ENCODE measurements at places on chromosomes 3 and 15.

- no peak for DNase-seq
Measured at GRCh38 chr15:26729581-26729980, 43.3 kb downstream of the GABRB3 start.

- no peak for DNase-seq
Measured at GRCh38 chr3:113953677-113954076, 5.9 kb downstream of the ZDHHC23 start.

- no peak for DNase-seq
Measured at GRCh38 chr3:113231391-113231790, 20.0 kb downstream of the BOC start.

- no peak for DNase-seq
Measured at GRCh38 chr3:119751423-119751822, 30.5 kb upstream of the NR1I2 start.

DNA sequence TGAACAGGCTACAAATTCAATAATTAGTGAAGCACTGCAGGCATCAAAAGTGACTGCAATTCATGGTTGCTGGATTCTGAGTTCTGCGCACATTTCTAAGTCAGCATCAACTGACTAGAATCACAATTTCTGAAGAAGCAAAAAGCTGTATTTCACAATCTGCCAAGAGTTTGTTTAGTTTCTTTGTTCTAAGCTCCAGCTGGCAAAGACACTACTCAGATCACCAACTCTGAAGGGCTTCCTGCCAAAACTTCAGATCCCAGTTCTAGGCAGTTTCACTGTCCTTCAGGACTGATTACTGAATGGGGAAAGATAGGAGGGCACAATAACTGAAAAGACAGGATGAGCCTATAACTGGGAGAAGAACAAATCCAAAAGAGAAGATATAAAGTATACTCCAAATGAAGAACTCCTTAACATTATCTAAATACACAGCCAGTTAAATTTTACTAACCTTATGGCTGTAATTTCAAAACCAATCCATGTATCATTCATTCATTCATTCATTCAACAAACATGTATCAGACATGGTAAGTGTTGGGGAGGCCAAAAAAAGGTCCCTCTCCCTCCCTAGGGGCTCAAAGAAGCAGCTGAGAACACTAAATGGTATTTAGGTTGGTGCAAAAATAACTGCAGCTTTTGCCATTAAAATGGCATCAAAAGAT lies 17.1 kb downstream of the TJP1 start:
- no peak for DNase-seq

GRCh38 chr3:181329024-181329423 lies 339.5 kb upstream of the DNAJC19 start:
- no peak for DNase-seq

DNA sequence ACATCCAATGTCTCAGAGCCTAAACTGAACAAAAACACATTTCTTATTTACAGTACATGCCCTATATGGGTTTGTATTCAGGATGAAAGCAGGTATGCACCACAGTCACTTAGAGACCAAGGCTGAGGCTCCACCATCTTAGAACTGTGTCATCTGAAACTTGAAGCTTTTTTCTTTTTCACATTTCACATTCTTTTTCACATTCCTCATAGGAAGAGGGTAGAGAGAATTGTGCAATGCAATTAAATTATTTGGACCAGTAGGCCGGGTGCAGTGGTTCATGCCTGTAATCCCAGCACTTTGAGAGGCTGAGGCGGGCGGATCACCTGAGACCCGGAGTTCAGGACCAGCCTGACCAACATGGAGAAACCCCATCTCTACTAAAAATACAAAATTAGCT lies 591.0 kb downstream of the MECOM start:
- DNase-seq: no peak

DNA sequence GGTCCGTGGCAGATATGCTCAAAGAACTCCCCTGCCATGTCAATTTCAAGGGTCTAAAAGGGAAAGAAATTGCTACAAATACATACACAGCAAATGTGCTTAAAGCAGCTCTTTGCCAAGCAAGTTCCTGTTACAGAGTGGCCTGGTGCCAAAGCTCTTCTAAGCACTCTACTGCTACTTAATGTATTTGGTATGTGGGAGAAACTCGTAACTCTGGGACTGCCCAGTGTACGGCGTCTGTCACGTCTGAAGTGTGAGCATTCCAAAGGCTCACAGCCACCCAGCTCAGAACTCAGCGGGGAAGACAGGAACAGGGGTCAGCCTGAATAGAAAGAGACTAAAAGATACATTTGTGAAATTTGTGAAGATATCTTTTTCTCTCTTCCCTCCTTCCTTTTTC lies 54.6 kb downstream of the RBMS3 start:
- no peak for DNase-seq

DNA sequence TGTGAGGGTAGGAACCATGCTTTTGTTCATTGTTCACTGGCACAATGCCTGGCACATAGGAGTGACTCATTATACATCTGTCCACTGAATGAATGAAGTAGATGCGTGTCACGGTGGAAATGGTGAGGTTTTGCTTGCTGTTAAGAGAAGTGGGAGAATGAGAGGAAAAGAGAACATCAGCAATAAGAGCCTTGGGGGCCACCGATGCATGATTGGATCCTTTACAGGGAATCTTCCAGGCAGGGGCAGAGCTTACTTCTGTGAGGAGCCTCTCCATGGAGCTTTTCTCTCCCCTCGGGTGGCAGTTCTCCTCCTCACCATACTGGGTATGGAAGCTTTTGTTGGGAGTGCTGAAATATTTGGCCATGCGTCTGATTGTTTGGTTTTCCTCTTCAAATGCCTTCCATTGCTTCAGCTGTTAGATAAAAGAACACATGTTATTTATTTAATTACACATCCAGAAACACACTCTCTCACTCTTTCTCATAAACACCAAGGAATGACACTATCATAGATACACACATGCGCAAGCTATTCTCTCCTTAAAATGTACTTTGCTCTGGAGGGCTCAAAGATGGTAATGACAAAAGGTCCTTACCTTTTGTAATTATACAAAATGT lies 78.9 kb upstream of the GSK3B start:
- DNase-seq: no peak

DNA sequence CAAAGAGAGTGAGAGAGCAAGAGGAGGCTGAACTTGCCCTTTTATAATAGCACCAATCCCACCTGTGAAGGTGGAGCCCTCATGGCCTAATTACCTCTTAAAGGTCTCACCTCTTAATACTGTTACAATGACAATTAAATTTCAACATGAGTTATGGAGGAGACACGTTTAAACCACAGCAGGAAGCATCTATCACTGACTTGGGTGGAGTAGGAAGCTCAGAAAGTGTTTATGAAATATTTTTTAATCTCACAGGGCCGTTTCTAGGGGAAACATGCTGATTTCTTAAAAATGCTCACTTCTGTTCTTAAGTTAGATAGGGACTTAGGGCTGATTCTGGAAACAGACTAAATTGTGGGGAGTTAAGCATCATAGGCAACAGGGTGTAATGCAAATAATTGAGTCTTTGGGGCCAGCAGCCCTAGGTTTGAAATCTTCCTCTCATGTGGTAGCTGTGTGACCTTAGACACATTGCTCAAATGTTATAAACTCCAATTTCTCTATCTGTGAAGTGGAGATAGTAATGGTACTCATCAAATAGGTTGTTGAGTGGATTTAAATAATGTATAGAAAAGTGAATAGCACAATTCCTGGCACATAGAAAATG lies 133.3 kb upstream of the KLHL25 start:
- DNase-seq: no peak

- no peak for DNase-seq
Measured at GRCh38 chr3:49302613-49303012, 25.6 kb upstream of the C3orf62 start.

GRCh38 chr15:59317211-59317610 lies 55.5 kb downstream of the MYO1E start:
- no peak for DNase-seq

DNA sequence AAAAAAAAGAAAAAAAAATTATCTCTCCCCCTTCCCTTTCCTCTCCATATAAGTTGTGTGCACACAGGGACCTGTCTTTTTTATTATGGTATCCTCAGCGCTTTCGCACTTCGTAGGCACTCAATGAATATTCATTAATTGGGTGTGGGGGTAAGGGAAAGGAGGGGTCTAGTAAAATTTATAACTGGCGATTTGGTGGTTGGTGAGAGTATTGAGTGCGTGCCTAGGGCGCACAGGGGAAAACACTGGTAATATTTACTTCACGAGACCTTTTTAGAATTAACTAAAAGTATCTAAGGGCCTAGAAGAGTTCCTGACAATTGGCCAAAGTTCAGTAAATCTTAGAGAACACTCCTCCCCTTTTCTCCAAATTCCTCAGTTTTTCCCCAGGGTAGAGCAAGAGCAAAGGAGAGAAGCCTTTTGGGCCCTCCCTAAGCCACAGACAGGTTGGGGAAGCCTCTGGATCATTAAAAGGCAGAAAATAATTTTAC lies 25.7 kb downstream of the TYRO3 start:
- no peak for DNase-seq

GRCh38 chr3:56915966-56916586 lies 114.3 kb upstream of the ARHGEF3 start:
- peak; percentile 35 for DNase-seq

- DNase-seq: no peak
Measured at GRCh38 chr15:81752974-81753373, 292.8 kb downstream of the MEX3B start.

DNA sequence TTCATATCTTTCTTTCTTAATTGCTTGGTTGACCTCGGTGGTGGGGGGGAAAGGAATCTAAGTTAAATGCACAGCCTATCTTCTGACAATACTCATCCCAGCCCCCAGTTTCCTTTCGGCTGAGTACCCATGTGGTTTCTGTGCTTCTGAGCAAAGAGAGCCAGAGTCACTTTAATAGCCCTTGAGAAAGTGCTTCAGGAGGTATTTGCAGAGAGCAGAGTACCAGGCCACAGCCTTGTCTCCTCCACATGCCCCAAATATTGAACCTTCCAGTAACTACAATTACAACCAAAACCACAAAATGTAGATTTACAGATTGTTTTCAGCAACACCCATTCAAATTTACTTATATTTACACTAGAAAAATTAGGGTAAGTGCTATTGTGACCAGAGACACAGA lies 647.4 kb downstream of the NR2F2 start:
- no peak for DNase-seq

DNA sequence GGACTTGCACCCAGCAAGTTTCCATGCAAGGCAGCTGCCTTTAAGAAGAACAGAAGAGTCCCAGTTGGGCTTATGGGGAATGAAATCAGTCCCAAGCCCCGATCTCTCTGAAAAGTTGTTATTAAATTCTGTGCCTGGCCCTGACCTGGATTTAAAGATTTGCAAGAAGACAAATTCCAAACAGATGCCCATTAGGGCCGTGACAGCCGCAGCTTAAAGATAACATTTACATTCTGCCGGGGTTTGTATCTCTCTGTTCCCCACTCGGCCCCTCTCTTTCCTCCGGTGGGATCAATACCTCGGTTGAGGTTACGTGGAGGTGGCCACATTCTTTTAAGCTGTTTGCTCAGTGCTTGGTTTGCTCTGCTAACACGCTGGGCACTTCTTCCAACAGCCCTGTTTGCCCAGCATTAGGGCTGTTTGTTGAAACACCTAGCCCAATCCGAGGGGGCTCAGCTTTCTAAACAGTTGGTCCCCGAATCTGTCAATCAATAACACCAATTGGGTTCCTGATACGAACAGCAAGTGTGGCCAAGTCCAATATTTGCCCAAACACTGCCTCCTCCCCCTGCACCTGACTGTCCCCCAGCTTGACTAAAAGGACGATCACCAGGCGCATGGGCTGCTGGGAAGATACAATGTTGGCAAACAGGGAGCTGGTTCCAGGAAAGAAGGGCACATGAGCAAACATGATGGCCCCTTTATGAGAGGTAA lies 108.6 kb downstream of the RPLP1 start:
- no peak for DNase-seq

DNA sequence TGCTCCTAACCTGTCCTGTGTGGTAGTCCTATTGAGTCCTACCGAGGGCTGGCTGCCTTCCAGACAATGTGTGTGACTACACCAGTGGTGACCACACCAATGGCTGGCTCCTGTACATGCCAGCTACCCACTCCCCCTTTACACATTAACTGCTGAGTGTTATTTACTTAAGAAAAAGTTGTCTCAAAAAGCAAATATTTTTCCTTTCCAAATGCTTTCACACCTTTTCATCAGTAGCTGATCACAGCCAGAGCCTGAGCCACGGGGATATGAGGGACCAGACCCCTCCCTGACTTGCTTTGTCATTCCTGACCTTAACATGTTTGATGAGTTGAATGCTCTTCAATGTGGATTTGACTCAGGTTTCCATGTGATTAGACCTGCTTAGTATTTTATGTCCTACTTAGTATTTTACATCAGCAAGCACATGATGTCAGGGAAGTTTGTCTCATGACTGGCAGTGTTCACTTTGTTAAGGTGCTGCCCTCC lies 29.6 kb upstream of the GREM1 start:
- no peak for DNase-seq

GRCh38 chr15:99429681-99430081 lies 136.1 kb upstream of the MEF2A start:
- no peak for DNase-seq

DNA sequence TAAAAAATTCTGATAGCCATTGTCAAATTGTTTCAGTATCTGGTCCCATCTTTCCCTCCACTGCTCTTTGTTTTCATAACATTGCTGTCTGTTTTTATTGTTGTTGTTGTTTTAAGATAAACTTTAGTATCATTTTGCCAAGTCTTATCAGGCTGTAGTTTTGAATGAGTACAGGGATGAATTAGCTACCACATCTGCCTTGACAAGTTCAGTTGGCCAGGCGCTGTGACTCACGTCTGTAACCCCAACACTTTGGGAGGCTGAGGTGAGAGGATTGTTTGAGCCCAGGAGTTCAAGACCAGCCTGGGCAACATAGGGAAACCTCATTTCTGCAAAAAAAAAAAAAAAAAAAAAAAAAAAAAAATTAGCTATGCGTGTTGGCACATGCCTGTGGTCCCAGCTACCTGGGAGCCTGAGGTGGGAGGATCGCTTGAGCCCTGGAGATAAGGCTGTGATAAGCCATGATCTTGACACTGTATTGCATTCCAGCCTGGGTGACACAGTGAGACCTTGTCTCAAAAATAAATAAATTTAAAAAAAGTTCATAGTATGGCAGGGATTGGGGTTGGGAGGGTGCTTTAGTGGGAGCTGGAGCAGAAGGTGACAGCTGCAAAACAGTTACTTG lies 8.3 kb upstream of the ANKDD1A start:
- DNase-seq: no peak

DNA sequence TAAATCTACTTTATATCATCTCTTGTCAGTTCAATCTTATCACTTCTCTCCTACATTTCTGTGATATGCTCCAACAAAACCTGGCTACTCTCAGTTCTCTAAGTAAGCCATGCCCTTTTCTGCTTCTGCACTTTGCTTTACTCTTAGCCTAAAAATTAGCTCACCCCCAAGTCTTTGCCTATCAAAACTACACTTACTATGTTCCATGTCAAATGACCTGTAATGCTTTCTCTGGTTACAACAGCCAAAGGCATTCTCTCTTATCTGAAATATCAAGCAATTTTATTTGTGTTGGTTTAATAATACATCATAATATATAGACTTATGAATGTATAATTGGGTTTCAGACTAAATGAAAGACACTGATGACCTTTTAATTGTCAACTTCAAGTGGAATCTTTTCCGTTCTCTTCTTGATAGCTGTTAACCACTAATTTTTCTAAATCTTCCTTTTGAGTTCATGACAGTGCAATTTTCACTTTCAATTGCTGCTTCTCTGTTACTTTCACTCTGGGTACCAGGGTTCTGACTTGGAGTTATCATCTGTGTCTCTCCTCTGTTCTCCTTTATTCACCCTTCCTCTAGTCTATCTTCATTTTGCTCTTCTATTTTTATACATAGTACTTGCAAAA lies 619.0 kb upstream of the GOLIM4 start:
- DNase-seq: no peak

All from stimulated activated CD4-positive, alpha-beta T cell treated with anti-CD3 and anti-CD28 coated beads, Interleukin-15, amount 100 ng/mL, for 1 hour (primary cell).